ENCODE measurements at places on chromosomes 4 and X.

DNA sequence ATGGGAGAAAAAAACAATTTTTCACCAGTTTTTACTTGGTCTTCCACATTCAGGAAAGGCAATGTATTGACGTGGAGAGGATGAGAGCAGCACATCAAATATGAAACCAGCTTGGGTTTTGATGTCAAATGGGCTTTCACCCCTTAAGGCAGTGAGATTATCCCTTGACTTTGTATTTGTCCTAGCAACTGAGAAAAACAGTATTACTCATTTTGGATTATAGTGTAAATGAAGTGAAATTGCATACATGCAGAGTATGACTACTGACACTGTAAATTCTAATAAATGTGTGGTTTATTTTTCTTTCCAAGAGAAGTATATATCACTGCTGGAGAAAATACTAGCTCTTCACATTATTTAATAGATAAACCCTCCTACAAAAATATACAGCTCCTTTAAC, 863.6 kb upstream of the IGFBP7 start:
- no peak for DNase-seq

DNA sequence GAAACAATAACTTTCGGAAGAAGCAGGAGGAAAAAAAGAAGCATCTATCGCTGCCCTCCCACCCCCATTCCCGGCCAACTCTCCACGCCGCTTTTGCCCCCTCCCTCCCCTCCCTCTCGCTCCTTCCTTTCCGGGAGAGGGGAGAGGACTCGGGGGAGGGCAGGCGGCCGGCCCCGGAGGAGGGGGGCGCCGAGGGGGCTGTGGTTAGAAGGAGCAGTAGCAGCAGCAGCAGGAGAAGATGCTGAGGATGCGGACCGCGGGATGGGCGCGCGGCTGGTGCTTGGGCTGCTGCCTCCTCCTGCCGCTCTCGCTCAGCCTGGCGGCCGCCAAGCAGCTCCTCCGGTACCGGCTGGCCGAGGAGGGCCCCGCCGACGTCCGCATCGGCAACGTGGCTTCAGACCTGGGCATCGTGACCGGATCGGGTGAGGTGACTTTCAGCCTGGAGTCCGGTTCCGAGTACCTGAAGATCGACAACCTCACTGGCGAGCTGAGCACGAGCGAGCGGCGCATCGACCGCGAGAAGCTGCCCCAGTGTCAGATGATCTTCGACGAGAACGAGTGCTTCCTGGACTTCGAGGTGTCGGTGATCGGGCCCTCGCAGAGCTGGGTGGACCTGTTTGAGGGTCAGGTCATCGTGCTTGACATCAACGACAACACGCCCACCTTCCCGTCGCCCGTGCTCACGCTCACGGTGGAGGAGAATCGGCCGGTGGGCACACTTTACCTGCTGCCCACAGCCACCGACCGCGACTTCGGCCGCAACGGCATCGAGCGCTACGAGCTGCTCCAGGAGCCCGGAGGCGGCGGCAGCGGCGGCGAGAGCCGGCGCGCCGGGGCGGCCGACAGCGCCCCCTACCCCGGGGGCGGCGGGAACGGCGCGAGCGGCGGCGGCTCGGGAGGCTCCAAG, 1.3 kb downstream of the PCDH7 start:
- peak; percentile 44 for DNase-seq

DNA sequence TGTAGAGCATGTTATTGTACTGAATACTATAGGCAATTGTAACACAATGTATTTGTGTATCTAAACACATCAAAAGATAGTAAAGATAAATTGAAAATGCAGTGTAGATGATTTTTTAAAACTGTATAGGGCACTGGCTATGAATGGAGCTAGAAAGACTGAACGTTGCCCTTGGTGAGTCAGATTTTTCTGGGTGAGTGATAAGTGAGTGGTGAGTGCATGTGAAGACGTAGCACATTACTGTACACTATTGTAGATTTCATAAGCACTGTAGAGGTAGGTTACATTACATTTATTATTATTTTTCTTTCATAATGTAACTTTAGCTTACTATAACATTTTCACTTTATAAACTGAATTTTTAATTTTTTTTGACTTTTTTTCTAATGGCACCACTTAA, 1491.6 kb downstream of the TECRL start:
- no peak for DNase-seq

DNA sequence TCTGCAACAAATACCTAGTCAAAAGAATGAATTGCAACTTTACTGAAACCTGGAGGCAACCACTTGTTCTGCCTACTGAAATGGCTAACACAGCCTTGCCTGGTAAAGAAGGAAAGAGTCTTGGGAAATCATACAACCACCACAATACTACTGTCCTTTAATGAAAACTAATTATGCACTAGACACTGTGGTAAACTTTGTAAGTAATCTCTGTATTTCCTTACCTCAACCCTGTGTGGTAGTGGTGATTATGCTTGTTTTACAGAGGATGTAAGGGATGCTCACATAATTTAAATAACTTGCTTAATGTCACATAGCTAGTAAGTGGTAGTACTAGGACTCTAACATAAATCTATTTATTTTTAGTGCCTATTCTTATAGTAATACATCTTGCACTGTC, 44.7 kb downstream of the TMEM156 start:
- DNase-seq = no peak

- no peak for DNase-seq
Observed at GRCh38 chr4:73729534-73730165, 10.7 kb upstream of the CXCL8 start.

DNA sequence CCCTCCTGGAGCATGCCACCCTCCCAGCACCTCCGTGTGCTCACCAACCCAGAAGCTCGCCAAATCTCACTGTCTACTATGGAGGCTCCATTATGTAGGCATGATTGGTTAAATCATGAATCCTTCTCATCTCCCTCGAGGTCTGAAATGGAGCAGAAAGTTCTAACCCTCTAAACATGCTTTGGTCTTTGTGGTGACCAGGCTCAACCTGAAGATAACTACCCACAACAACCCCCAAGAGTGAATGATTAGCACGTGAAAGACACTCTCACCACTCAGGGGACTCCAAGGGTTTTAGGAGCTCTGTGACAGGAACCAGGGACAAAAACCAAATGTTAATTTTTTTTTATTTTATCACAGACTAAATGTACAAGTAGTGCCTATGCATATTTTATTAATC, 47.2 kb downstream of the APBB2 start:
- DNase-seq = no peak

- DNase-seq = no peak
Observed at GRCh38 chrX:132207996-132208395, 11.3 kb downstream of the RAP2C start.

GRCh38 chr4:77074381-77074831, 1.4 kb downstream of the CCNI start:
- no peak for DNase-seq

DNA sequence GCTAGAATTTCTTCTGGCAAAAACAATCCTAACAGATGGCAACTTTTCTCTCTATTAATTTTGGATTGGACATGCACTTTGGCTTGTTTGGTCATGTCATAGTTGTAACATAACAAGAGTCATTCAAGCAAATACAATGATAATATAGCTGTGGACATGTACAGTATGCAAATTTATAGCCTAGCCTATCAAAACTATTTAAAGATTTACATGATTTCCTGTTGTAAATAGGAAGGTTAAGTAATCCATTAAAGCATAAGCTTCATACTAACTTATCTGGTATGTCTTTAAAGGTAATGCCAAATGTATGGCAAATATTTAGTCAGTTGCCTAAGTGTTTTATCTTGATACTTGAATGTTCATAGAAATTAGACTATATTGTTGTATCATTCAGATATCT, 45.3 kb downstream of the RPA4 start:
- no peak for DNase-seq

DNA sequence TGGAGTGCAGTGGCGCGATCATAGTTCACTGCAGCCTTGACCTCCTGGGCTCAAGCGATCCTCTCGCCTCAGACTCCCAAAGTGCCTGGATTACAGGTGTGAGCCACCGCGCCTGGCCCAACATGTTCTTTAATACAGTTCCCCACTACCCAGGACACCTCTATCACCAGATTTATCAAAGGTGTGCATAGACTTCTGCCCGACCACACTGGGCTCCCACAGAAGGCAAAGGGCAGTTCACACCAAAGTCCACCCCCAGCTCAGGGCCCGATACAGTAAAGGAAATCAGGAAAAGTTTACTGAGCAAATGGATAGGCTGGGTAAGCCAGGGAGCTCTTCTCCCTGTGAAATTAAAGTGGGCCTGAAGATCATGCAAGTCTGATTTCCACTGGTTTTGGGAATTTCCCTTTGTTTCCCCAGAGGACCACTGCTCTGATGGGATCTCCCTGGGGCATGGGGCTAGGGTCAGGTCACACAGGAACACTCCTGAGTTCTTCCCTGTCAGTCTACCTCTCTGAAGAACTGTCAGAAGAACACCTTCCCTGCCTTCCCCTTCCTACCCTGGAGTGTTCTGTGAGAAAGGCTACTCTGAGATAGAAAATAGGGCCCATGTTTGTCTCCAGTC, 17.7 kb upstream of the PIM2 start:
- no peak for DNase-seq

DNA sequence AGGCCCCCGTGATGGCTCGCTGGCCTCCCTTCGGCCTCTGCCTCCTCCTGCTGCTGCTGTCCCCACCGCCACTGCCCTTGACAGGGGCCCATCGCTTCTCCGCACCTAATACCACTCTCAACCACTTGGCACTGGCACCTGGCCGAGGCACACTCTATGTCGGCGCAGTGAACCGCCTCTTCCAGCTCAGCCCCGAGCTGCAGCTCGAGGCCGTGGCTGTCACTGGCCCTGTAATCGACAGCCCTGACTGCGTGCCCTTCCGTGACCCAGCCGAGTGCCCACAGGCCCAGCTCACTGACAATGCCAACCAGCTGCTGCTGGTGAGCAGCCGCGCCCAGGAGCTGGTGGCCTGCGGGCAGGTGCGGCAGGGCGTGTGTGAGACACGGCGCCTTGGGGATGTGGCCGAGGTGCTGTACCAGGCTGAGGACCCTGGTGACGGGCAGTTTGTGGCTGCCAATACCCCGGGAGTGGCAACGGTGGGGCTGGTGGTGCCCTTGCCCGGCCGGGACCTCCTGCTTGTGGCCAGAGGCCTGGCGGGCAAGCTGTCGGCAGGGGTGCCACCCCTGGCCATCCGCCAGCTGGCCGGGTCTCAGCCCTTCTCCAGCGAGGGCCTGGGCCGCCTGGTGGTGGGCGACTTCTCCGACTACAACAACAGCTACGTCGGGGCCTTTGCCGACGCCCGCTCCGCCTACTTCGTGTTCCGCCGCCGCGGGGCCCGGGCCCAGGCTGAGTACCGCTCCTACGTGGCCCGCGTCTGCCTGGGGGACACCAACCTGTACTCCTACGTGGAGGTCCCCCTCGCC, 3.0 kb downstream of the PLXNB3 start:
- no peak for DNase-seq

DNA sequence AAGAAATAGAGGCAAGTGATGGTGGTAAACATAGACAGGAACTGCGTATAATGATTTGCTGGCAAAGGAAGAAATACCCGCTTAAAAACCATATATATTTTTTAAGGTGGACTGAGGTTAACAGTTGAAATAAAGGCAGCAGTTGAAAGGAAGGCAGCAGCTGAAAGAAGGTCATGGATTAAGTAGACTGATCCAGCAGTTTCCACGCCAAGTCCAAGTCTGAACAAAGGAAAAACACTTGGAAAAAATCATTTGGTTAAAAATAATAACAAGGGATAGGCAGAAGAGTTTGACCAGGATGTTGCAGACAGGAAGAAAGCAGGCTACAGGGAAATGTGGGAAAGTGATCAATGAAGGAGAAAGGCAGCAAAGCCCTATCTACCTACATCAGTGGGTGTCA, 93.6 kb downstream of the AMELX start:
- DNase-seq = no peak

GRCh38 chr4:189083769-189084168, 856.9 kb upstream of the FRG1 start:
- DNase-seq = no peak

- no peak for DNase-seq
Observed at GRCh38 chr4:75723163-75724065, 963 bp upstream of the USO1 start.

- no peak for DNase-seq
Observed at GRCh38 chrX:55120761-55121358, 32.0 kb downstream of the PAGE2 start.

DNA sequence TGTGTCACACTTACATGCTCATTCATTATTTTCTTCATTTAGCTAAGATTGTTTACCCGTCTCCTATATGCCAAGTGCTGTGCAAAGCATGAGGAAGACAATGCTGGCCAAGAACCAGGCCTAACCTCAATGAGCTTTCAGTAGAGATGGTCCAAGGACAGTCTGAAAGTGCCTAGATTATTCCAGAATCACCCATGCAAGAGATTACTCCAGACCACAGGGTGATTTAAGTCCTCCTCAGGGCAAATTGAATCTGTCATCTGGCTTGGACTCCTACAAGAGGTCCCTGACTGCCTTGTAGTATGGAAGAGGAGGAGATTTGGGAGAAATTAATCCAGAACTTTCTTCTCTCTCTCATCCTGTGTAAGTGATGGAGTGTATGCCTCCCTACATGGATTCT, 99.4 kb upstream of the NDP start:
- DNase-seq = no peak

GRCh38 chrX:118577041-118577440, 81.4 kb downstream of the DOCK11 start:
- no peak for DNase-seq

- DNase-seq = no peak
Observed at GRCh38 chrX:107452581-107452980, 3.1 kb downstream of the FRMPD3 start.

GRCh38 chr4:13496605-13497004, 12.5 kb upstream of the RAB28 start:
- DNase-seq = no peak

GRCh38 chr4:4226606-4227438, at the start of gene OTOP1:
Gene OTOP1 (minus strand): TSS chr4:4226929. CDS start chr4:4226864, 65 bp downstream.
- DNase-seq = no peak

GRCh38 chr4:173508386-173509035, 21.5 kb downstream of the HAND2 start:
- DNase-seq = no peak

- DNase-seq = no peak
Observed at GRCh38 chr4:128954941-128955340, 138.4 kb downstream of the SCLT1 start.

DNA sequence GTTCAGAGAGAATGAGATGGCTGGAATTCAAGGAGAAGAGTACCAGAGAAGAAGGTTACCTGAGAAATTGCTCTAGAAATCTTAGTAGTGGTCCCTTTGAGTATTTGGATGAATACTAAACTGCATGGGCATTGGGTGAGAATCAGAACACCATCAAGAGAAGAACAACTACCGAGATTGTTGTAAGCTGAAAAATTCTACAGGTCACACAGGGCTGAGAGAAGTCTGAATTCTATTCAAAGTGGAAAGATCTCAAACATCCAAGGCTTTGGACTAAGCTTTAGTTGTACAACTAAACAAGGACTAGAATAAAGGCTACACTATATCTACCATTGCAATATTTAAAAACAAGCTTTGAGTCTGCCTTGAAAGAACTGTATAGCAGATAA, 40.8 kb downstream of the LRBA start:
- no peak for DNase-seq

GRCh38 chr4:172666711-172667368, 501.8 kb upstream of the GALNT7 start:
- DNase-seq = no peak

- DNase-seq = no peak
Observed at GRCh38 chrX:105973387-105973739, 65.2 kb downstream of the SERPINA7 start.

GRCh38 chrX:150767045-150767395, 73.8 kb downstream of the MTMR1 start:
- DNase-seq = no peak

Measured in amygdala (tissue), 56 donors.